ENCODE measurements at places on chromosomes 4 and X.
A peak's percentile ranks its signal among the peaks of the same experiment; 100 is the strongest.

DNA sequence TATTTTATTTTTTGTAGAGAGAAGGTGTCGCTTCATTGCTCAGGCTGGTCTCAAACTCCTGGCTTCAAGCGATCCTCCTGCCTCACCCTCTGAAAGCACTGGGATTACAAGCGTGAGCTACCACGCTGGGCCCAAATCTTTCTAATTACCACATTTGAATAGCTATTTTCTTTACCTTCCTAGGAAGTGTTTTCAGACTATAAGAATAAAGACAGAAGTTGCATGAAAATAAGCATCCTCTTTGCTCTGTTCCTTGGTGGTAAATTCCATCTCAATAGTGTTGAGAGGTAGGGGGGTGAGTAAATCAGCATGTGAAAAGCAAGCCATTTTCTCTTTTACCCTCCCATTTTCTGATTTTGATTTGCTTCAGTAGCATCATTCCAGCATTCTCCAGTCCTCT, 122.4 kb downstream of the LARP7 start:
- DNase-seq: no peak

DNA sequence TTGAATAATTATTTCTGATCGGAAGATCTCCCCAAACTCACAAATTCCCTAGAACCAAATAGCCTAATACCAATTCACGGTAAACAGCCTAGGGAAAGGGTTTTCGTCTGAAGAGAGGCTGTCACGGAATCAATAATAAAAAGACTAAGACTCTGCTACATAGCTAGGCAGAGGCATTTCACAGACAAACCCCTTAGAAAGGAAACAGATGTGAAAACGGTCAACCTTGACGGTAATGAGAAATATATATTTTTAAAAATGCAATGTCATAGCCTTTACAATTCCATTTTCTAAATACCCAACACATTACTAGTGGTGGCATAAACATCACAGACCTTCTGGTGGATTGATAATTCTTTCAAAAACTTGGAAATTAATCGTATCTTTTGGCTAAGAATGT, 28.4 kb downstream of the PROM1 start:
- no peak for DNase-seq

GRCh38 chr4:8586246-8586645, 6.1 kb downstream of the GPR78 start:
- no peak for DNase-seq

DNA sequence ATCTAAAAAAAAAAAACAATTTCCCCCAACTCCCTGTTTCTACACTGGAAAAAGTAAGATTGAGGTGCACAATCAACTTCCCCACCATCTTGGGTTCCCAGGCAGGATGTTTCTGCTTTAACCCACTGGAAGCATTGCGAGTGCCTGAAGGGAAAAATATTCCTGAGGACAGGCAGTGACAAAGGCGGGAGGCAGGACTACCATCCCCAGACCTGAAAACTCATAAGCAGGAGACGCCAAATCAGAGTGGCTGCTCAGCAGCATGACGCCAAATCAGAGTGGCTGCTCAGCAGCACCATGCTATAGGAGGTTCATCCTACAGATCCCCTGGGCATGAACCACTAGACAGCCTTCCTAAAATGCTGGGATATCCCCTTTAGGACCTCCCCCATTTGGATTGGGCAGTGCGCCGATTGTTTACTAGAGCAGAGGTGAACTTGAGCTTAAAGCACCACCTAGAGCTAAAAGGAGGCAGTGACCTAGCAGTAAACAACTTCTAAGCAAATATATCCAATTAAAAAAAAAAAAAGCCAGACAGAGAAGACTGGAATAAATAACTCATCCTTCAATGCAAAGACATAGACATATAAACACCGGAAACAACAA, 35.0 kb upstream of the GK start:
- no peak for DNase-seq

GRCh38 chrX:103344606-103345005, 11.7 kb upstream of the TCEAL9 start:
- no peak for DNase-seq

DNA sequence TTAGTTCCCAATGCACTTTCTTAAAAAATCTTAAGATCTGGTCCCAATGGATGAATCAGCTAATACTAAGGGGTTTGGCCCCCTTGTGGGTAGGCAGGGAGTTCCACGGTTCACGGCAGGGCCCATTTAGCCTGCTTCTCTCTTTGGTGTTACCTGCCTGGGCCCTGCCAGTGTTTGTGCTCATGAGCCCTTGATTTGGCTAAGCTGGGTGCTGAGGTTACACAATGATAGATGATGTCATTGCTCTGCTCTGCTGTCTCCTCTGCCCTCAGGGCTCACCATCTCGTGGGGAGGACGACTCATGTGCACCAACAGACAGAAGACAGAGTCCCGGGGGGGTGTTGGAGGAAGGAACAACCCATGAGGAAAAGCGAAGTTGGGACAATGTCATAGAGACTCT, 24.4 kb downstream of the RTL5 start:
- DNase-seq: no peak

DNA sequence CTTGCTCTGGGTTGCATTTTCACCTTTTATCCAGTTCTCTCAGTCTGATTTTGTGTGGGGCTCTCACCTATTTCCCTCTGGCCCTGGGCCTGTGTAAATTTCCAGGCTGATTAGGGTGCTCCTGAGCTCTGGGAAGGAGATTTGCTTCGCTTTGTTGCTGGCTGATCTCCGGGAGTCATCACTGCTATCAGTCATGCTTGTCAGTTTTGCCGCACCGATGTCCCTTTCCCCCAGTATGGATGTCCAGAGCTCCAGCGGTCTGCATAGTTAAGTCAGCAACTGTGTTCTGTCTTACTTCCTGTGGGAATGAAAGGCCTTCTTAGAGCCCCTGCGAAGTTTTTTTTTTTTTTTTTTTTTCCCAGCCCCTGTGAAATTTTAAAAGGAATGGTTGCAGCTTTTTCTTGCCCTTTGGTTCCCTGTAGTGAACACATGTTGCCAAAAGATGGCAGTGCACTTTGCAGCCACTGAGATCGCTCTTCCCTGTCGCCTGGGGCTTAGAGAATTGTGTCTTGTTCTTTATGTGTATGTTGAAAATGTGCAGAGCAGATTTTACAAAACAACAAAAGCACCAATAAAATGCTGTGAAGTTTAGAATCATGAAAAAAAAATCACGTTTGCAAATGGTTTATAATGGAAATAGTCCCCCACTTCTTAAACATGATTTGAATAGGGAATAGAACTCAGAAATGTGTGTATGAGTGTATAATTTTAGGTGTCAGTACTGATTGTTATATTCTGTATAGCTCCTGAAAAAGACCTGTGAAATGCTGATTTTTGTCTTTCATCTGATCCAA, 109.1 kb upstream of the SLC4A4 start:
- DNase-seq: no peak

- DNase-seq: peak; percentile 2
Measured at GRCh38 chr4:161564230-161564834, 599.5 kb downstream of the FSTL5 start.

- no peak for DNase-seq
Measured at GRCh38 chr4:168797738-168798375, 212.2 kb downstream of the CBR4 start.
